ENCODE measurements at places on chromosomes 16 and 17. TPM values are rescaled to one million over a fixed set of nuclear protein-coding genes. Genes with fewer than 3 reads are reported as not detected.

Gene KCNG4
- total RNA-seq: not detected

Gene MYH3
- total RNA-seq: 0.12 TPM

Gene OSGIN1
- total RNA-seq: 4.2 TPM

Gene MT4
- not detected for total RNA-seq

Gene TMEM220
- 4.2 TPM for total RNA-seq

Gene TMEM88
- total RNA-seq: not detected

Gene PRDM7
- not detected for total RNA-seq

Gene C17orf67
- 0.12 TPM for total RNA-seq

Gene CX3CL1
- total RNA-seq: 1.3 TPM

Gene KCNJ18
- total RNA-seq: not detected

Gene C1QTNF8
- total RNA-seq: not detected

GRCh38 chr17:7550344-7550743 is 1.5 kb downstream of the TNFSF12 start:
- DNase-seq: no peak

DNA sequence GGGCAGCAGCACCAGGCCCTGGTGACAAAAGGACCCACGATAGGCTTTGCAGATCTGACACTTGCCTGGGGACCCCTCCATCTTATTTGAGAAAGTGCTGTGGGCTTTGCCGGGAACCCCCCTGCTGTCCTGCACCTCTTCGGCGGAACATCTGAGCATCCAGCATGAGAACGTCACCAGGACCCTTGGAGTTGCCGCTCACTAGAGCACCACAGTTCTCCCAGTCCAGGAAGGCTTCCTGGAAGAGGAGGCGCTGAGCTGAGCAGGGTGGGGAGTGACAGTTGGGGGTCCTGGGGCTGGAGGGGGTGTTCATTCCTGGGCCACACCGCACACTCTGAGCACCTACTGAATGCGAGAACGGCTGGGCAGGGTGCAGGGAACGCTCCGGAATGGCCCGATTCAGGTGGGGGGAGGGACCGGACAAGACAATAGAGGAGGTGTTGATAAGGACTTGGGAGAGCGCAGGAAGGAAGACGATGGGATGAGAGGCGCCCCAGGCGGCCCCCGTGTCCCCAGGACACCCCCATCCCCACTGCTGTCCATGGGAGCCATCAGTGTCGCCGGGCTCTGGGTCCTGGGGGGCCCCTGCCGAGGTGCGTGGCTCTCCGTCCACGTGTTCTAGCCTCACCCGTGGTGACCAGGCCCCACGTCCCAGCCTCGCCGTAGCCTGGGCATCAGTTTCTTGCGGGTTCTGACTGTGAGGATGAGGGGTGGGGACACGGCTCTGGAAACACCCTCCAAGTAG is 24.8 kb upstream of the CACNA1H start:
- DNase-seq: no peak

GRCh38 chr17:78450696-78451345 is 72.4 kb downstream of the PGS1 start:
- DNase-seq: peak; percentile 23

DNA sequence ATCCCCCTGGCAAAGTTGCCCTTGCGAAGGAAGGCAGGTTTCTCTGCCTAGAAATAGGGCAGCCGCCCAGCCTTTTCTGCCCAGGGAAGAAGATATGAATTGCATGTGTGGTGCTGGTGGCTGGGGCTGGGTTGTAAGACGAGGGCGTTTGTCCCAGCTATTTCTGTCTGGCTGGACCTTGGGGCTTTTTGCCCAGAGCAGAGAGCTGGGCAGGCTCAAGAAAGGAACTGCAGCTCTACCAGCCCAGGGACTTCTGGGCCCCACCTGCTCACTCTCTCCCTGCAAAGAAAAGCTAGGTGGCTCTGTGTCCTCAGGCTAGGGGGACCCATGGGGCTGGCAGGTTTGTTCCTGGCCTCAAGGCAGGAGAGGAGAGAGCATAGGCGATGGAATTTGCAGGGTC is 586 bp downstream of the CACNG1 start:
- no peak for DNase-seq

DNA sequence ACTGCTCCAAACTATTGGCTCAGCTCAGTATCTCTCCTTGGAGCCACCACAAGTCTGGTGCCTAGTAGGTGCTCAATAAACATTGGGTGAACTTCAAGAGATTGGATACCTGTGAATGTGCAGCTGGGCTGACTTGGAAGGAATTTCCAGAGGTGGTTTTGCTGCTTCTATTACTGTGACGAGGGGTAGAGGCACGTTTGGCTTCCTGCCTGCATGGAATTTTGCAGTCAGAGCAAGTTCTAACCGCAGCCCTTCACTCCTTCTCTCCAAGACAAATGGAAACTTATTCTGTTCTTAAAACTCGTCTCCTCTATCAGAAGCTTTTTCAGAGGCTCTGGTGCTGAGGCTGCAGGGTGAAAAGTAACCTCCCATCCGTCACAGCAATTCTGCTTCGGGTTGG is 342.5 kb downstream of the CPPED1 start:
- DNase-seq: peak; percentile 35

DNA sequence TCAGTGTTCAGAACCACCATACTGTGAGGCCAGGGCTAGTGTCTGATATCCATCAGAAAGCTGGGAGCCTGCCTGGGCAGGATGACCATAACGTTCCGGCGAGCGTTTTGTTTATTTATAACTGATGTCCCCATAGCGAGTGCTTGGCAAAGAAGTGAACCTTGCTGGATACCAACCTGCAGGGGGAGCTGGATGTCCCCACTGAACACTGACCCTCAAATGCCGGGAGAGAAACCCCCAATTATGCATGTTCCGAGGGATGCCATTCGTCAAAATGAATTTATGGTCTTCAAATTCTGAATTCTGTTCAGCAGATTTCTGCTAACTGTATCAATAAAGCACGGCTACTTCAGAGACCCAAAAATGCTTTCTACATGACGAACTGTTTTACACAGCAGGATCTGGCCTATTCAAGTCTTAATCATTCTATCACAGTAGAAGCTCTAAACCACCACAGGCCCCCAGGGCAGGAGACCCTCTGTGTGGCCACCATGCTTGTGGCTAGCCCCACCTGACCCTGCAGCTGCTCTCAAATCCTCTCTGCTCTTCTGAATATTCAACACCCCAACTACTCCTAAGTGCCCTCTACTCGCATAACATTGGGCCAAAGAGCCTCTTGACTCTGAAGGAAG is 15.2 kb downstream of the MED24 start:
- peak; percentile 73 for DNase-seq

DNA sequence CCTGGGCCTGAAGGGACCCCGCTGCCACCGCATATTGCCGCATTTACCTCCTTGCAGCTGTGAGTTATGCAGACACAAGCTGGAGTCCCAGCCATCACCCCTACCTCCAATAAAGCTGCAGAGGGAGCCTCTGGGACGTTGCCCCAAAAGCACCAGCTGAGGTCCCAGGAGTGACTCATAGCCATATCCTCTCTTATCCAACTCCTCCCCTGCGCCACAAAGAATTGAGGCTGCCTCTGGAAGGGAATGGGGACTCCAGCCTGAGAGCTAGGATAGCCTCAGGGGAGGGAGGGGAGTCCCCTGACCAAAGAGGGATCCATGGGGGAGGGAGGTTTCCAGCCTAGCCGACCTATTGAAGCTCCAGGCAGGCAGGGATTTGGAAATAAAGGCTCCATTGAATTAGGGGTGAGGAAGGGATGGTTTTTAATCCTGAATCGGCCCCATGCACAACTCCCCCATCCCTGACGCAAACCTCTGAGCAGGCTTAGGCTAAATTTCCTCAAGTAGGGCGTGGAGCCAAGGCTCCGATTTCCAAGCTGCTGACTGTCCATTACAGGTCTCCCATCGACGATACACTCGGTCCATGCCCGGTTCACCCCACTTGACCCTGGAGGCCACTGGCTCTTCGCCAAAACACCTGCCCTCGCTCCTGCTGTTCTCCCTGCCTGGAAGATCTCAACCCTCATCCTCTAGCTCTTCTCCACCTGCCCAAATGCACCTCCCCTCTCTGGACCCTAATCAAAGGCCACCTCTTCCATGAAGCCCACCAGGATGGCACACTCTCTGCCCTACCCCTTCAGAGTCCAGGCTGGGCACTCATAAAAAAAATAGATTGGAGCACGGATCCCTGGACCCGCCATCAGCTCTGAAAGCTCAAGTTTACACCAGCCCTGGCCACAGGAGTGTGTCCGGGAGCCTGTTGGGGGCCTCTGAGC is 27.5 kb downstream of the PIMREG start:
- peak; percentile 92 for DNase-seq

DNA sequence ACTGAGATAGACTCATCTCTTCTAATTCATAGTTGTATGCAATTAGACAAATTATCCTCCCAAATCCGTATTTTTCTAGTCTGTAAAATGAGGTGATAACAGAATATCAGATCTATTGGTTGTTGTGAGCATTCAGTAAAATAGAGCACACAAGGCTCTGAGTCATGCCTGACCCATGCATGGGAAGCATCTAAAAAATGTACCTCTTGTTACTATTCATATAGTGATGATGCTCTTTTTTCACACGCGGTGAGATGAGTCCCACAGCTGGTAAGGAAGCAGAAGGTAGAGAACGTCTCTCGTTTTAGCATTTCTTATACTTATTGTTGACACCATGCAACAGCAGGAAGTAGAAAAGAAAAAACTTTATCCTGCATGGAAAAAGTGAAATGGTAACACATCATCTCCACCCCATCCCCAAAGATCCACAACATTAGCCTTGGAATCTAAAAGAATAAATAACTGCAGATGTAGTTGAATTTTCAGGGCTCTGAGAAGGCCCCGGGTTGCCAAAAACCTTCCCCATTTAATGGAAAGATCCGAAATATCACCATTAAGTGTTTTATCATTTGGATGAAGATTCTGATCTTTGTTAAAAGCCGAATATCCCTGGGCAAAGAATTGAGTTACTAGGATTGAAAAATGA is 215.6 kb downstream of the TMEM114 start:
- DNase-seq: peak; percentile 52

GRCh38 chr17:70581459-70581858 is 412.1 kb downstream of the KCNJ2 start:
- DNase-seq: no peak

DNA sequence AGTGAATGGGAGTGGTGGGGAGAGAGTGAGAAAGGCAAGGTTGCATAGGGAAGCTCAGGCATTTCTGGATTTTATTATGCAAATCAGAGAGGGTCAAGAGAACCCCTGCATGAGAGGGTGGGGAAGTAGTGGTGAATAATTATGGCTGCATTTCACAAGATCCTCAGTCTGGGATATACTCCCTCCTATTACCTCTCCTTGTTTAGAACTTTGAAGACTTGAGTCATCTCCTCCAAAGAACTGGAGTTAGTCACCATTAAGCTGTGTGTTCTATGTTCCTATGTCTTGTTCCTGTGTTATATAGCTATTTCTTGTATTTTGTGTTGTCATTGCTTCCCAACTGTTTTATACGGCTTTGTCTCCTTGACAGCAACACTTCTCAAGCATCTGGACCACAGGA is 18.4 kb downstream of the SOX9 start:
- no peak for DNase-seq

DNA sequence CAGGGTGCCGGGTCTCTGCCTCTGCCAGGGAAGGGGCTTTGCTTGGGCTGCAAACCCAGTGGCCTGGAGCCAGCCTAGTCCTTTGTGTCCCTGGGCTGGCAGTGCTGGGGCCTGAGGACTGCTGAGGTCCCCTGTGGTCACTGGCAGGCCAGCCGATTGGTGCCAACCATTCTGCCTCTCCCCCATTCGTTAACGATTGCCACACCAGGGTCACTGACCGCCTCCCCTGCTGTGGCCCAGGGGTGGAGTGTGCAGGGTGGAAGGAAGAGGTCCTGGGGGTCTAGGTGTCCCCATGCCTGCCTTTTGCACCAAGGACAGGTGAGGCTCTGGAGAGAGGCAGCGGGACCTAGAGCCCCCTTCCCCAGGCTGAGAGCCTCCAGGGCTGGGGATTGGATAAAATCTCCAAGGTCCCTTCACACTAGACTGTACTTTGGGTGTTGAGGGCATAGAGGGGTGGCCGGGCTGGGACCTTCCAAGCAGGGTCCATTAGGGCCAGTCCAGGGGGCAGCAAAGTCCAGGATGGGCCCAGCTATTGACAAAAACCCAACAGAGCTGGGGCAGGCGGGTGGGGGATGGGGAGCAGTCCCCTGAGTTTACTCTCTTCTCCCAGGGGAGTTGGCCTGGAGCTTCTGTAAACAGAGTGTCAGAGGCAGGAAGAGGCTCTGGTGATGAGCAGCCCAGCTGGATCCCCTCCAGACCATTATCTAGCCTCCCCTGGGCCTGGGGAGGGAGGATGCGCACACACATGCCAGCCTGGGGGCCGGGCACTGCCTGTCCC is 1.1 kb downstream of the VASN start:
- peak; percentile 87 for DNase-seq

- no peak for DNase-seq
These were observed 51.0 kb upstream of the MARCHF10 start for GRCh38 chr17:62859146-62859545.

GRCh38 chr16:81816793-81817210 is 37.7 kb downstream of the PLCG2 start:
- no peak for DNase-seq

DNA sequence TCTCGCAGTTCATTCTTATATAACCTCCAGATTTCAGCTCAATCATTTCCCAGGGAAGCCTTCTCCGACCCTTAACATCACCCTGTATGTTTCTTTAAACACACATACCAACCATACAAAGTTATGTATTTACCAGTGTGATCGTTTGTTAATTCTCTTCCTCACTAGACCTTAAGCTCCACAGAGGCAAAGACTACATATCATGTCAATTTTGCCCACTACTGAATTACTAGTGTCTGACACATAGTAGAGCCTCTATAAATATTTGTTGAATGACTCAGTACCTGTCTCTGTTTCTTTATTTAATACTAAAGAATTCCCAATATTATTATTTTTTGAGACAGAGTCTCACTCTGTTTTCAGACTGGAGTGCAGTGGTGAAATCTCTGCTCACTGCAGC is 137.2 kb downstream of the SHISA9 start:
- DNase-seq: no peak

- DNase-seq: no peak
These were observed 40.0 kb downstream of the RTN4RL1 start for GRCh38 chr17:1985093-1985492.

- no peak for DNase-seq
These were observed 3.3 kb downstream of the ITGA2B start for GRCh38 chr17:44386182-44386525.

- DNase-seq: no peak
These were observed 531.4 kb downstream of the CDH11 start for GRCh38 chr16:64590513-64590912.

DNA sequence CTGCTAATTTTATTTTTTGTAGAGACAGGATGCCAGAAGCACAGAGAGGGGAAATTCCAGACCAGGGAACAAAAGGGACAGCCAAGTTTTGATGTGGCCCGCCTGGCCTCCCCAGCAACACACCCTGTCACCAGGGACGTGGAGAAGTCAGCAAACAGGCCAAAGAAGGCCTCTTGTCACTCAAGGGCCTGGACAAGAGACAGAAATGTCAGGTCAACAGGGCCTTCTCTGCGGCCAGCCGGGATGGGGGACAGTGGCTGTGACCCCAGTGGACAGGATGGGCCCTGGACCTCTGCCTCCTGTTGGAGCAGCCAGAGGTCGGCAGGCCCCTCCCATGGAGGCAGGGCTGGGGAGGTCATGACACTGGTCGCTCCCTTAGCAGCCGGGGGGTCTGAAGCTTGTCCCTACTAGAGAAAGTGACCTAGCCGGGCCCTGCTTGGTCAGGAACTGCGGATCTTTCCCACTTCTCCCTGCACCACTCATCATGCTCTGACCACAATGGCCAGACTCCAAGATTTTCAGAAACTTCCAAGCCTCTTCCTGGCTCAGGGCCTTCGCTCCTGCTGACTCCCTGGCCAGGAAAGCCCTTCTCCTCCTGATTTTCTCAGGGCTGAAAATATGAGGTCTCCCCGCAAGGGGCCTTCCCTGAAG is 9.2 kb upstream of the TVP23A start:
- peak; percentile 91 for DNase-seq

- DNase-seq: peak; percentile 45
These were observed 48.5 kb downstream of the HAPSTR1 start for GRCh38 chr16:9139965-9140364.
